Hypothalamus (tissue), 51 donors: ENCODE measurements at places on chromosomes 3 and 15.

DNA sequence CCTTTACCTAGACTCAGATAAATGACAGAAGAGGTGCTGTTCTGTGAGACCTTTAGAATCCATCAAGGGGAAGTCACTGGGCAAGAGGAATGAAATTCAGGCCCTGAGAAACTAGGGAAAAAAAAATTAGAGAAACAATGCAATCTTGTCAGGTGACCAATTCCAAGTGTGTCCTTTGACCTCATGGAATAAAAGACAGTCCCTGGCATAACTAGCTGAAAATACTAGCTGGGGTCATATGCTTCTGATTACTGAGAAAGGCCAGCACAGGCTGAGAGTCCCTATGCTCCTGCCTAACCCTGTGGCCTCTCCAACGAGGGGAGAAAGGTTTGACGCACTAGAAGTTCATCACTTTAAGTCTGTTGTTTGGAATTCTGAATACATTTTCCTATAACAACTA is 167.3 kb downstream of the XXYLT1 start:
- DNase-seq = no peak

DNA sequence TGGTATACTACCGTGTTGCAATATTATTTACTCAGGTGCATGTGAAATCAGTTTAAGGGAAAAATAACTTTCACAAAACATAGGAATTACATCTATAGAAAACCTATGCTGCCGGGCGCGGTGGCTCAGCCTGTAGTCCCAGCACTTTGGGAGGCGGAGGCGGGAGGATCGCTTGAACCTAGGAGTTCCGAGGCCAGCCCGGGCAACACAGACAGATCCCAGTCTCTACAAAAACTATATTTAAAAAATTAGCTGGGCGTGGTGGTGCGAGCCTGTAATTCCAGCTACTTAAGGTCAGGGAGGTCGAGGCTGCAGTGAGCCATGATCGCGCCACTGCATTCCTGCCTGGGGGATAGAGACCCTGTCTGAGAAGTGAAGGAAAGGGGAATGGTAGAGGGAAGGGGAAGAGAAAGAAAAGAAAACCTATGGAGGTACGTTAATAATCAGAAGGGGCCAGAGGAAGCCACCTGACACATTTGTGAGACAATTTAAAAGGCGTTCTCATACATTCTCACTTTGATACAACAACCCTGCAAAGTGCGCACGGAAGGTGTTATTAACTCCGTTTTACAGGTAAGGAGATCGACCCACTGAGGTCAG is 456 bp upstream of the TMEM62 start:
- DNase-seq = peak; percentile 15

- DNase-seq = no peak
Observed at GRCh38 chr3:133965906-133966305, 63.8 kb downstream of the SLCO2A1 start.

- DNase-seq = no peak
Observed at GRCh38 chr3:111667621-111668239, 72.6 kb upstream of the ZBED2 start.

DNA sequence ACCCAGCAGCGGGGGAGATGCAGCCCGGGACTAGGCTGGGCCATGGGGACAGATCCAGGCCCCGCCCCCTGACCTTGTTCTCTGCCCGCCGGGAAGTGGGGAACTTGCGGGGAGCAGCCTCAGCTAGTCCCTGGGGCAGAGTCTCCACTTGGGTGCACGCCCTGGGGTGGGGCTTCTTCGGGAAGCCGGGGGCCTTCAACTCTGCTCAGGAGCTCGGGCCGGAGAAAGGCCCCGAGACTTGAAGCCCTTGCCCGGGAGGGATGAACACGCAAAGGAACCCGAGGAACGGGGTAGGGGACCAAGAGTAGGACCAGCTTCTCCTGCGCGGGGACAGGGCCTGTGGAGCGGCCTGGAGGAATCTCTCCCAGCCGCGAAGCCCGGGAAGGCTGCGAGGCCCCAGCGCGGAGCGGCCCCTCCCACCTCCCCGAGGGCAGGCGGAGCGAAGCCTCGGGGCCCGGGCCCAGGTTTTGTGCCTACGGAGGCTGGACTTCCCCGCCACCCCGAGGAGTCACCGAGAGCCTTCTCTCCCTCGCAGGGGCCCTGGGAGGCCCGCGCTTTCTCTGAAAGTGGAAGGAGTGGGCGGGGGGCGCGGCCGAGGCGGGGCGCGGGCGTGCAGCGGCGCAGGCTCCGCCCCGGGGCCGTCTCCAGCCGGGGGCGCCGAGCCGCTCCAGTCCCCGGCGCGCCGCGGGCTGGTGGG is at the start of gene ITPKA:
Gene ITPKA, plus strand, starts transcription at position 670 of the 697 bp plus-strand sequence. CDS start 54 bp downstream, outside the sequence.
- DNase-seq = peak; percentile 13

DNA sequence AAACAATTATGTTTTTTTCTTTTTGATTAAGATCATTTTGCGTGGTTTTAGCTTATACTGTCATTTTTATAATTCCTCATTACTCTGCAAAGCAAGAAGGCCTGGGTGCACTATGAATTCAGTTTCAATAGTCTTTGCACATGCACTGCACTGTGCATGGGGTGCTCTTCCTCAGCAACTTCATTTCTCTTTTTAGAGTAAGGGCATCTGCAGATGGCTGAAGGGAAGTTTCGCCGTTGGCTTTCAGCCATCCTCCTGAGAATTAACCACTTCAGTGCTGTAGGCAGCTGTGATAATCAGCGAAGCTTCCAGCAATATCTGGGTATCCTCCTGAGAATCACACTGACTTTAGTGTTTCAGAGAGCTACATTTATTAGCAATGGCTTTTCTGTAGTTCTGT is 284.8 kb downstream of the GBE1 start:
- no peak for DNase-seq

DNA sequence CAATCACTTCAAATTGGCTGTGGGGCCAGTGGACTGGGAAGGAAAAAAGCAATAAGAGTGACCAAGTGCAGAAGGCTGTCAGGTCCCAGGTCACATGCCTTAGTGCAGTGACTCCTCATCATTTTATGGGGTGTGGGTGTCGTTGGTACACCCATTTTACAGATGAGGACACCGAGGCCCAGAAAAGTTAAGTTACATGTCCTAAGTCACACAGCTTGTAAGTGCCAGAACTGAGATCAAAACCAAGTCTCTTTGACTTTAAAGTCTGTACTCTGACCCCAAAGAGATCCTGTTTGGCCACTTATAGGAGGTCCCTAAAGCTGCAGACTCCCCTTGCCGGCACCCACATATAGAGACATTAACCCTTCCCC is 63.0 kb upstream of the POLG start:
- no peak for DNase-seq

- no peak for DNase-seq
Observed at GRCh38 chr3:148441191-148441590, 256.5 kb upstream of the AGTR1 start.

DNA sequence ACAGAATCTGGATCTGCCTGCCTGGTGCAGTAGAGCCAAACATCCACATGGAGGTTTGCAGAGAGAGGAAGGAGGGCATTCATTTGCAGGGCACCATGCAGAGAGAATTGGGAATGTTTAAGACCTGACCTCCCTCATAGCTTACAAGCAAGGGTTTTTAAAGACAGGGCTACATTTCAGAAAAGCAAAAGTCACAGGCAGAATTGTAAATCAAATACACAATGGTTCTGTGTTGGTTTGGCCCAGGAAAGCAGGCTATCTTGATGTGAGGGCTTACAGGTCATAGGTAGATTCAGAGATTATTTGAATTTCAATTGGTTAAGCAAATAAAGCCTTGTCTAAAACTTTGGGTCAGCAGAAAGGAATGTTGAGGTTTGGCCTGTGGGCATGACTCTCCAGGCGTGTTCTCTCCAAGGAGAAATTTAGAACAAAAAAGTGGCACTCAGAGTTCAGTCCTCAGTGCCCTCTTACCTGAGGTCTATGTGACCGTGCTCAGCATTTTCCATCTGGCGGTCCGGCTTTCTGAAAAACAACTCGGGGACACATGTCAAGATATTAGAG is 91.5 kb downstream of the CD47 start:
- DNase-seq = no peak

DNA sequence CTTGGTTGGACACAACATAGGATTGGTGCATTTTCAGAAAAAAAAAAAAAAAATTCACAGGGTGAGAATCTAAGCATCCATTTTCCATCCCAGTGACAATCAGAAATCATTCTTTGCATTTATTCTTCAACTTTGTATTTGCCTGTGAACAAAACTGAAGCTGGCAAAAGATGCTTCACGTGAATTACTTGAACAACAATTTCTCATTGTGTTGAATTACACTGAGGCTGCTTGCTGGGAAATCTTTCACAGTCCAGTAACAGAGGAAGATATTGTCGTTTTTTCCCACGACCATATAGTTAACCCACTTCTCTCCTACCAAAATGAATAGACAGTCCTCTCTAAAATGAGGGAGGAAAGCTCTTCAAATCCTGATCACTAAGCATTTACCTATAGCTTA is 4.3 kb upstream of the SLCO3A1 start:
- DNase-seq = no peak

DNA sequence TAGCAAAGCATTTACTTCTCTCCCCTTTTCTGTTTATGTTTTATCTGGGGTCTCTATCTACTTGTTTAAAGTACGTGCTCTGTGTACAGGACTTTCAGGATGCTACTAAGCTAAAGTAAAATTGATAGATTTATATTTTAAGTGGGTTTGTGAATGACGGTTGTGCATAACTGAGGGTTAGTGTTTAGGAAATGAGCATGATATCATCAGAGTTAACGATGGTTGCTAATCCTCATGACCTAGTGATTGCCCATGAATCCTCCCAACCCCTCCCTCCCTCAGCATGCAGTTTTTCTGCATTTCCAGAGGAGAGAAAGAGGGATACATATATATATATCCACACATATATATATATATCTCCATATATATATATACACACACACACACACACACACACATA is 957.2 kb downstream of the TUSC7 start:
- DNase-seq = no peak

GRCh38 chr15:74955796-74956647 is 550 bp downstream of the RPP25 start:
- peak; percentile 48 for DNase-seq

GRCh38 chr3:5822843-5823242 is 635.3 kb downstream of the EDEM1 start:
- no peak for DNase-seq

DNA sequence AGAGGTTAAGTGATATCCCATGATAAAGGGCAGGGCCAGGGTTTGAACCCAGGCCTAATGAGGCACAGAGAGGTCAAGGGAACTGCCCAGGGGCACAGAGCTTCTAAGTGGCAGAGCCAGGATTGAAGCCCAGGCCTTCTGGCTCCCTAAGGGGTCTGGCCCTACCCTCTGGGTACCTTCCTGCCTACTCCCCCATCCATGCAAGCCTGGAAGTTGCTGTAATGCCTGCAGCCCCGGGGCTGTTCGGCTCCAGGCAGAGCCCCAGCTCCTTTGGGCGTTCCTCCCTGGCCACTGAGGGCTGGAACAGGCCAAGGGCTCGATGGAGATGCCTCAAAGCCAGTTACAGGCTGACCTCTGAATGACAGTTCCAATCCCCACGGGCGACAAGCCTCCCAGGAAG is 4.5 kb downstream of the GRIP2 start:
- no peak for DNase-seq

GRCh38 chr3:185830018-185830797 is 5.4 kb upstream of the IGF2BP2 start:
- no peak for DNase-seq

DNA sequence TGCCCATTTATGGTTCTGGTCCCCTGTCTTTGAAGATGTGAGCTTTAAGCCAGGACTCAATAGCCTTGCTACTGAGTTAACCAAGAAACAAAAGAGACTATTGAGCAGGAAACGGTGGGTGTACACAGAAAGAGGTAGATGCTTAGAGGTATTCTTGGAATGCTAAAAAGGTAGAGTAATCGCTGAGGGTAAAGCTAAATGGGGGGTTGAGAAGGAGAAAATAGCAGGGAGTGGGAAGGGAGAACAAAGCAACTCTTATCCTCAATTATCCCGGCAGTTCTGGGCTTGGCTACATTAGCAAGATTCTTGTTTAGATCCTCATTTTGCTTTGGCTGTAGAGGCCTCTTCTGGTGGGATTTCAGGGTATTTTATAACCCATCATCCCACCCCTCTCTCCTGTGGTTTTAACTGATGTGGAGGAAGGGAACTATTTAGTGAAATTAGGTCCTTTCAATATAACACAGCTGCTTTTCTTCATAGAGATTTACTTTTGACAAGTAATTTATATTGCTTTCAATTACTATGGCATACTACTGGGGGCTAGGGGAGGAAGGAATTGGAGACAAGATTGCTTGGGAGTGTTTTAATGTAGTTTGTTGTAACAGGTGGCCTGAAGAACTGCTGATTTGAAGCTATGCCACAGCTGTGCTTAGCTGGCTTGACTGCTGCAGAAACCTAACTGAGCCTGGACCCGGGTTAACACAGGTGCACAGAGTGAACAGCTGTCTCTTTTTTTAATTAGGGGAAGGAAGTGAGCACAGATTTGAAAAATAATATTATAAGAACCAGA is 234.3 kb upstream of the CCDC54 start:
- no peak for DNase-seq

DNA sequence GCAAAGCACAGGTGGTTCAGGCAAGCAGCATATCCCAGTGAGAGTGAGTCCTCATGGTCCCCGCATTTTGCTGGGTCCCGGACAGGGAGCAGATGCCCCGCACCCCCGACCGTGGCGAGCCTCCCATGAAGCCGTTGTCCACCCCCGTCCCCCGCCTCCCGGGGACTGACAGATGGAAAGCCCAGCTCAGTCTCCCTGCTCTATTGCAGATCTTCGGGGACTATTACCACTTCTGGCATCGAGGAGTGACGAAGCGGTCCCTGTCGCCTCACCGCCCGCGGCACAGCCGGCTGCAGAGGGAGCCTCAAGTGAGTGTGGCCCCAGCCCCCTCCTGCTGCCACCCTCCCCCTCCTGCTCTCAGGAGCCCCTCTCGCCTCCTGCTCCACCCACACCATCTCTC is 7.7 kb downstream of the FURIN start:
- no peak for DNase-seq

- DNase-seq = no peak
Observed at GRCh38 chr15:63818191-63818590, 15.6 kb downstream of the HERC1 start.

DNA sequence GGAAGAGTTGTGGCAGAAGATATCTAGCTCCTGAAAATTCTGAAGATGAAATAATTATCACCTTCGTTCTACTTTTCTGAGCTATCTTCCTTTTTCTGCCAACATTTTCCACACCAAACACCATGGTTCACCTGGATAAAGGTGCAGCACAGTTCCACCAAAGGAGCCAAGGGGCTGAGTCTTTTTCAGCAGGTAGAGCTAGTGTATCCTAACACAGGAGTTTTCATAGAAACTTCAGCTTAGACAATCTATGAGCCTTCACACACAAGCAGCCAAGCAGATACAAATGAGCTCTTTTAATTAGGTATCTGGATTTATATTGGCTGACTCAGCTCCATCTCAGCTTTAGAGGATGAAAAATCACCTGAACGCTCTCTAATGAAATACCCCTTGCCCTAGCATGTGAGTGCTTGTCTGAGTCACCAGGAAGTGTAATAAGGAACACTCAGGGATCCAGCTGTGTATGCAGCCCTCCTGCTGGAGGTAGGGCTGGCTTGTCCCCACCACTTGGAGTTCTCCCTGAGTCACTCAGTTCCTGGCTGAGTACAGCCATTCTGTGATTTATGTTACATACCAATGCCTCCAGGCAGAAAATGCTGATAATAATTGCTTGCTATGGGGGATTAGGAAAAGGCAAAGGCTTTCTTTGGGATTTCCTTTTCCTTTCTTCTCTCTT is 385.7 kb downstream of the LSAMP start:
- DNase-seq = no peak
